ENCODE measurements at places on chromosomes 4 and X.
A peak's percentile ranks its signal among the peaks of the same experiment; 100 is the strongest.

DNA sequence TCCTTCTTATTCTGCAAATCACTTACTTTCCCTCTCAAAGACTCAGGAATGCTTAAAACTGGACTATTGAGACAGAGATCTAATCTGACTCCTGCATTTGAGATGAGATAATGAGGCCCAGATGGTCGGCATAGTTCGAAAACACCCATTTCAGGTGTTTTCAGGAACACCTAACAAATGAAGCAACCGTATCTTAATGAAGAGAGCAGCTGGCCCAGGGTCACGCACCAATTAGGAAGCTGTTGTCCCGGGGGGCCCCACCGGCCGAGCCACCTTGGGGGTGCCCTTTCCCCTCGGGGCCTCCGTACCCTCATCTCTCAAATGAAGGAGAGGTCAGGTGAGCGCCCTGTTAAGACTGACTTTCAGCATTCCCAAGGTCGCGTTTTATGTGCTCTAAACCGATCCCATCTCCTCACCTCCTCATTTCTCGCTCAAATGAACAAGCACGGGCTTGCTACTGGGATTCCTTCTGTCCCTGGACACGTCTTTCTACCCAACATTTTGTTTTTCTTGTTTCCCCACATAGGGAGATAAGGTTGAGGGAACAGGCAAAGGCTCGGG is 824 bp downstream of the LRPAP1 start:
- DNase-seq: no peak

GRCh38 chr4:8394806-8395205 is 45.7 kb downstream of the ACOX3 start:
- DNase-seq: no peak

DNA sequence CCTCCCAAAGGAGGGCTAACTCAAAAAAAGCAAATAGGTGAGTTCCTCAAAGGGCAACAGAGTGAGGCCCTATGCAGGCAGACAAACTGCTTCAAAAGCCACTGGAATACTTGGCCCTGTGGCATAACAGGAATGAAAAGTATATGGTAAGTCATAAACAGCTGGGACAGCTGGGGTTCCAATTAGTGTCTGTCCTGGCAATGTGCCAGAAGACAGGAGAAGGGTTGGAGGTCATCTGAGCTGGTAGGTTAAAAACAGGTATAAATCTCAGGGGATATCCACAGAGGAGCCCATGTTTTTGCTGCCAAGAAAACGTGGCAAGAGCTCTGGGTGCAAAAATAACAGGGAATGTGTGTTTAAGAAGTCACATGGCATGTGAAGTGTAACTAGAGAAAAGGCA is 111.6 kb downstream of the APOOL start:
- DNase-seq: no peak

GRCh38 chr4:40628888-40629287 is 776 bp downstream of the RBM47 start:
- DNase-seq: no peak

DNA sequence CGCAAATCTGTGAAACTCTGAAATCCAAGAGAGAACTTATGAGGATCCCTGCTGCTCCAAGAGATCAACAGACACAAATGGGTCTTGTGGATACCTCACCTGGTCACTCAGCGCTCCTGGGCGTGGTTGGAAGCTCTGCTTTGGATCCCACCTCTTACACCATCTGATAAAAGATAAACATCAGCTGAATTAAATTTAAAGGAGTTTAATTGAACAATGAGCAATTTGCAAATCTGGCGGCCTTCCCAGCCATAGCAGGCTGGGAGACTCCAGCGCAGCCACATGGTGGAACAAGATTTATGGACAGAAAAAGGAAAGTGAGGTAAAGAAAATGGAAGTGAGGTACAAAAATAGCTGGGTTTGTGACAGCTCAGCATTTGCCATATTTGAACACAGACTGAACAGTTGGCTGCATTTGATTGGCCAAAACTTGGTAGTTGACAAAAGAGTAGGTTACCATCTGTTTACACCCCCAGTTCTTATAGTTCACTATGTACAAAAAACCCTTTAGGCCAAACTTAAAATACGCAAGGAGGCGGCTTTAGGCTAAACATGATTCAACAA is 437.3 kb upstream of the NDST3 start:
- DNase-seq: no peak

GRCh38 chr4:128516301-128516969 is 228.8 kb upstream of the PGRMC2 start:
- DNase-seq: no peak

DNA sequence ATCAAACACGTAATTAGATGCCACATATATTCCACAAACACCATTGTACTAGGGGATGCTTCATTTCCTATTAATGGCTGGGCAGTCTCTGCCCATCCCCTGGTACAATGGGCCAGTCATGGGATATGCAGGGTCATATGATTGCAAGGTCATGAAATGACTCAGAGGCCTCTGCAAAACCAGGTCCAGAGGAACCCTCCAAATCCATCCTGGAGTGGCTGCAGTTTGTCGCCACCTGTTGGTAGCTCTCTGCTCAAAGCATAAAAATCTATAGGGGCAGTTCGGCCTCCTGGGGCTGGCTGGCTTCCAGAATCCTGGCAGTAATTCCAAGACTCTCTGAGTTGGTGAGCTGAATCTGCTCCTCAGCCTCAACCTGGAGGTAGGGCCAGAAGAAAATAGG is 22.9 kb upstream of the PUDP start:
- peak; percentile 7 for DNase-seq

- DNase-seq: no peak
Observed at GRCh38 chrX:34999702-35000101, 57.1 kb downstream of the FAM47B start.

- DNase-seq: no peak
Observed at GRCh38 chrX:580030-580429, 50.6 kb upstream of the SHOX start.

DNA sequence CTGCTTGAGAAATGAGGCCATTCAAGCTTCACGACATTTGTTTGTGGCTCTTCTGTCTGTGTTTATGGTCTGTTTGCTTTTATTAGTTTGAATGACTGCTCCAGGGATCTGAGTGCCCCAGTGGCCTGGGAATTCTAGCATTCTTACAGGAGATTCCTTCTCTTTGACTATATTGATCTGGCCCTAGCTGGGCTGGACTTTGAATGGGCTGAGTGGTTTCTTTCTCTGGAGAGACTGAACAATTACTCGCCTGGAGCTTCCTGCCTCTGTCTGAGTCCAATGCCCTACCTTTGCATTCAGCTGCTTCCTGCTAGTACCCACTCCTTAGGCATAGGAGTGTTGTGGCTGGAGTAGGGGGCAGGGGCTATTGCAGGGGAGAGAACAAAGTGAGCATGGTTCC is 51.2 kb upstream of the EDA start:
- DNase-seq: no peak

DNA sequence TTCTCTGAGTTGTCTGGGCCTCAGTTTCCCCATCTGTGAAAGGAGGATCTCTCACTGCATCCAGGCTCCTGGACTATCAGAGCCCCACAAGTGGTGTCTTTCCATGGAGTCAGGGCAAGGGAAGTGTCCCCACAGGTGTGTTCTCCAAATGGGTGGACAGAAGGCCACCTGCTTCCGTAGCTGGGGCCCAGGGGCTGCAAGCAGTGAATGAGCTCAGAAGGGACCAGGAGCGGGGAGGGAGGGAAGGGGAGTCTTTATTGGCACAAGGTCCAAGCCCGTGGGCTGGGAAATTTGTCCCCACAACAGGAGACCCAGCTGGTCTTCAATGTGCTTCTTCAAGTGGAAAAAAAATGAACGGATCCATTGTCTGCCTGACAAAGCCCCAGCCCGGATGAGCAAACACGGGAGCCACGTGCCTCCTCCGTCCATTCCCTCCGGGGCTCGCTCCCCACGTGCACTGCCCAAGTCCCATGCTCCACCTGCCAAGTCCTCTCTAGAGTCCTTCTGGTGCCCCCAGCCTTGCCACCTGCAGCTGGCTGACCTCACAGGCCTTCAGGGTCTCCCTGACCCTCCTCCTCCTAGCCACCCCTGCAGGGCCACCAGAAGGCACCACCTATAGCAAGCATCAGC is 72.0 kb downstream of the JAKMIP1 start:
- DNase-seq: no peak

DNA sequence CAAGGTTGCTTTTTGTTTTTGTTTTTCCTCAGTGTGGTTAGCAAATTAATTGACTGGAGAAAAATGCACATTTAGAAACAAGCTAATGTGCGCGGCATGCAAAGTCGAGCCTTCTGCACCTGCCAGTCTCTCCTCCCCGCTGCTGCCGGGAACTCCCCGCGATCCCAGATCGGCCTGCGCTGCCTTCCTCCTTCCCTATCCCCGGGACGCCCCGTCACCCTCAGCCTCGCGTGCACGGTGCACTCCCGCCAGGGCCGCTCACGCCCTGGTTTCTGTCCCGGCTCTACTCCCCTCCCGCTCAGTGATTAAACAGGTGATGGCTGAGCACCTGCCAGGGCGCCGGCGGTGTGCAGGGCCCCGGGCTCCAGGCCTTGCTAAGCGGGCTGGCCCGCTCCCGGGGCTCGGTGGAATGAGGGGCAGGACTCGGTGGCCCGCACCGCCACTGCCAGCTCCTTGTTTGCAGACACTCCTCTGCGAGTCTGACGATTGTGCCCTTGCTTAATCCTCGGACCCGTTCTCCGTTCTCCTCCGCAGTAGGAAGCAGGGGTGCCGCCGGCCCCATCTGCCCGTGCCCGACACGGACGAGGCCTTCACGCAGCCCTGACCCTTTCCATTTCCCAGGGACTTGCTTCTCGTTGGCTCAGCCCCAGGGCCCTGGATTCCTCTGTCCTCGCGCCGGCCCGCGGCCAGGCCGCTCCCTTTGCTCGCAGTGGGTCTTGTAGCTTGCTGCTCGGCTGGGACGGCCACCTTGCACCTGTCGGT is 143.4 kb downstream of the TRIML1 start:
- DNase-seq: no peak
